Esophagus squamous epithelium (tissue), 5 donors: ENCODE measurements at places on chromosomes 6 and 20. TPM values are rescaled to one million over a fixed set of nuclear protein-coding genes. Genes with fewer than 3 reads are reported as not detected.

AMD1 gene
- 112 TPM for total RNA-seq

ARMH2 gene
- total RNA-seq, result not detected

KHDC1 gene
- total RNA-seq, result 1.9 TPM

SLC22A16 gene
- total RNA-seq, result not detected

ULBP3 gene
- total RNA-seq, result 2.1 TPM

IDH3B gene
- total RNA-seq, result 136 TPM

ETV7 gene
- total RNA-seq, result 1.3 TPM

TP53TG5 gene
- total RNA-seq, result not detected

GGTLC1 gene
- total RNA-seq, result not detected
